ENCODE measurements at places on chromosomes 2 and 18.

DNA sequence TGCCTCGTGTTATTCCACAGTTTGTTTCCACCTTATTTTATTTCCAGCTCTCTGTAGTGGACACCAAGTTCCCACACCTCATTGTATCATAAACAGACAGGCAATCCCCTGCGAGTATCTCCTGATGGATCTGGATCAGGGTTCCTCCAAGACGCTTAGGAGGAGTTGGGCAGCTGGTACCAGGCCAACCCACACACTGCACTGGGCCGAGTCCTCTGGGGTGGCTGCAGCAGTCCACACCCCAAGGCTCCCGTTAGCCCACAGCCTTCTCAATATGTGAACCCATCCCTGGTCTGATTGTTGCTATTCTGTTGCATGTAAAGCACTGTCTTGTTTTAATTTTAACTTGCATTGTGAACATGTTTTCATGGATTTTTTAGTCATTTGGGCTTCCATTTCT, 178.8 kb upstream of the RAB6C start:
- DNase-seq = peak; percentile 43

DNA sequence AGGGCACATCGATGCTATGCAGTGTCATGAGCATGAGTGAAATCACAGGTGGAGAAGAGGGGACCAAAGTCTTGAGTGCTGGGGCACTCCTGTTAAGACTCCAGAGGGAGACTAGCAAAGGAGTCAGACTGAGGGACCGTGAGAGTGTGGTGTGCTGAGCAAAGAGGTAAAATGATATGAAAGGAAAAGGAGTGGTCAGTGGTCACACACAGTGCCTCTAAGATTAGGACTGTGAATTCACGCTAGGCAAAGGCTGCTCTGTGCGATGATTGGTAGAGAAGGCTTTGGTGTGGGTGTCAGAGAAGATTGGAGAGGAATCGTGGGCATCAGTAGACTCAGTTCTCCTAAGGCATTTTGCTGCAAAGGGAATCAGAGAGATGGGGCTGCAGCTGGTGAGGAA, 12.8 kb downstream of the SOCS6 start:
- DNase-seq = no peak

DNA sequence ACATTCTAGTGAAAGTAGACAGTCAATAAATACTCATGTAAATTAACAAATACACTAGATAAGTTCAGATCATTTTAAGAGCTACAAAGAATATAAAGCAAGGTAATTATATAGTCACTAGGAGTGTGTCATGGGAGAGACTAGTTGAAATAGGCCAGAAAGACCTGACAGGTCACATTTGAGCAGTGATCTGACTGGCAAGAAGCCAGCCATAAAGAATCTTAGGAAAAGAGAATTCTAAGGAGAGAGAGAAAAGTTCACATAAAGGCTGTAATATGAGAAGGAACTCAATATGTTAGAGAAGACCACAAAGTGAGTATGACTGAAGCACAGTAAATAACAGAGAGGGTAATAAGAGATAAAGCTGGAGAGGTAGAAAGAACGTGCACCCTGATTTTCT, 31.2 kb downstream of the VSNL1 start:
- DNase-seq = no peak

DNA sequence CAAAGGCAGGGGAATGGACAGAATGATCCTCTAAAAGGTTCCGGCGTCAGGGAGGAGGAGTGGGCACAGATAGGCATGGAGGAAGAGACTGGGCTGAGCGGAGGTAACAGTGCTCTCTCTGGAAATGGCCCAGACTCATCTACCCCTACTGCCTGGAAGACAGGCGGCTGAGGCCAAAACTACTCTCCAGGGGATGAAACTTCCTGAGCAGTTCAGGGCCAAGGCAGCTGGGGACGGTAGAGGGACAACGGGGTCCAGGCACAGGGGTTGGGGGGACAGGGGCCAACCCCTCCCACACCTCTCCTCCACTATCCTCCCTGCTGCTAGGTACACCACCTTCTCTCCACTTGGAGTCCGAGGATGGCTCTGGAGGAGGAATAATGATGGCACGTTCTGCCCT, 94.3 kb downstream of the TNS1 start:
- DNase-seq = no peak

GRCh38 chr2:136407117-136407951, 289.4 kb upstream of the CXCR4 start:
- DNase-seq = no peak

- no peak for DNase-seq
These were observed 17.1 kb downstream of the RAMP1 start for GRCh38 chr2:237876532-237876931.

DNA sequence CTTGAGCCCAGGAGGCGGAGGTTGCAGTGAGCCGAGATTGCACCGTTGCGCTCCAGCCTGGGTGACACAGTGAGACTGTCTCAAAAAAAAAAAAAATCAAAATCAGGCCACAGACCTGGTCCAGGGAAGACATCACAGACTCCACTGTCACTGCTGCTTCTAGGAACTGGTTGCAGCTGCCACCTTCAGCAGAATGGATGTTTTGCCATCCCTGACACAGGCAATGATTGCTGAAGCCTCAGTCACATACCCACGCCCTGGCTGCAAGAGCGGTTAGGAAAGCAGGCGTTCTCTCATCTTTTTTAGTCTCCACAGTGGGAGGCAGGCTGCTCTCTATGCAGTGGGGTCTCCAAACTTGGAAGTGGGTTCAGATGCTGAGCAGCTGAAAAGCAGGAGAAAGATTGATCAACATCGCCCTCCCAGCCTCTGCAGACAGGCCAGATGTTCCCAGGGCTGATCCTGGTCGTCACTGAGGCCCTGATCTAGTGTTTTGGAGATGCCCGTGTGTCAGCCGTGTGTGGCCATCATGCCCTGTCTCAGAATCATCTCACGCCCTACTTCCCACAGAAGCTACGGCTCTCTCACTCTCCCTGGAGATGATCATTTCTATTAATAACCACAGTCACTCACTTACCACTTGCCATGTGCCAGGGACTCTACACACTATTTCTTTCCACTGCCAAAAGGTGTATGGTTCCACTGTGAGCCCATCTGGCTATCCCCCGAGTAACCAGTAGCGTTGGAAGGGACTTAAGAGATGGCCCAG, 91.8 kb downstream of the PLB1 start:
- no peak for DNase-seq

DNA sequence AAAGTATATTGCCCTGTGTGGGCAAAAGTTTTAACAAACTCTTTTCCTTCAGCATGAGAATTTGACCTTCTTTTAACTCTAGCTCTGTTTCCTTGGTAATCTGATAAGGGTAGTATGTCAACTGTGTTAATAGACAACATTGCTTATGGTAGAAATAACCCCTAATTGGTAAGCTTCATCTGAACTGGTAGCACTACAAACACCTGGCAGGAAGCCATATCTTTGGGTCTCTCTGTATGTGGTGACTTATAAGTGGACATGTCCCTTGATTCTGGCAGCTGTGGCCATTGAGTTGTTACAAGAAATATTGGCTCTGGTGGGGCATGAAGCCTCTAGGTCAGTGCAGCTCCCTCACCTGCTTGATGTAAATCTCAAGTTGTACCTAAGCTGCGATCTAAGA, 46.9 kb downstream of the MBD5 start:
- no peak for DNase-seq

- no peak for DNase-seq
These were observed 180.0 kb upstream of the MMADHC start for GRCh38 chr2:149767516-149767974.

GRCh38 chr2:174667250-174667860, 69.8 kb upstream of the WIPF1 start:
- no peak for DNase-seq

GRCh38 chr2:85886590-85886989, 2.2 kb downstream of the ST3GAL5 start:
- DNase-seq = no peak

- peak; percentile 50 for DNase-seq
These were observed 155.3 kb downstream of the RTP5 start for GRCh38 chr2:242024751-242025355.

DNA sequence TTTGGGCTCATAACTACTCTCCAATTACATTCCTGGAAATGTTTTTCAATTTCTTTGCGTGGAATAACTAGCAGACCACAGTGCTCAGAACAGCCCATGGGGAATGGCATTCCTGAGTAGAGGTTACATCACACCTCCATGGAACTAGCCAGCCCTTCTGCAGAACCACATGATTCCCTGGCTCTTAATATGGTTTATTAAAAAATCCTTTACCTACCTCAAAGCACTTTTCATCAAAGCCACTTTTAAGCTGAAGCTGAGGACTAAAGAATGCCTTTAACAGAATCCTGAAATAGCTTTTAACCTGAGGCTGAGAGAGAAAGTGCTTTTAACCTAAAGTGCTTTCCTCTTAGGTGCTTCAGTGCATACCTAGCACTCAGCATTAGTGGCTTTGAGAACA, 376.3 kb downstream of the ARHGAP15 start:
- no peak for DNase-seq

GRCh38 chr18:79315596-79315995, 80.1 kb upstream of the NFATC1 start:
- no peak for DNase-seq

- DNase-seq = no peak
These were observed 22.2 kb downstream of the LYG1 start for GRCh38 chr2:99278793-99279291.

- DNase-seq = no peak
These were observed 150.0 kb upstream of the AGAP1 start for GRCh38 chr2:235343869-235344268.

GRCh38 chr2:203993560-203993959, 57.0 kb downstream of the ICOS start:
- DNase-seq = no peak

Measured in coronary artery (tissue), 2 donors.